ENCODE measurements at places on chromosomes 16 and 17. TPM values are rescaled to one million over a fixed set of nuclear protein-coding genes. Genes with fewer than 3 reads are reported as not detected.

The GPT2 gene
- total RNA-seq: 18.2 TPM

DNA sequence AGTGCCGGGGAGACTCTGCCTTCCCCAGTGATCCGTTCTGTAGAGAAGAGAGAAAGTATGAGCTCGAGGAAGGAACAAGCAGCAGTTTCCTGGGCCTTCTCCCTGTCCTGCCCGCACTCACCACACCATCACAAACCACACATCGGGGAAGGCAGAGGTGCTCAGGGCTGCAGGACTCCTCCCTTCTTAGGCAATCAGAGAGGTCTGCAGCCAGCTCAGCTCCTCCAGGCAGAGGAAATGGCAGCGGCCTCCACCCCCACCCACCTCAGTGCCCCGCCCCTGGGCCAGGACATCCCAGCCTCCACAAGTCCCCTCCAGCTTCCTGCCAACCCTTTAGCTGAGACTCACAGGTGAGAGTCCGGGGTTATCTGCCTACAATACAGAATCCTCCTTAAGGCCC lies 2.0 kb downstream of the ZNF319 start:
- H3K27me3 ChIP-seq: no peaks in the 10 kb centered on the region
- peak overlapping the region; percentile 84 for H3K4me3 ChIP-seq
- DNase-seq: no peak
- H3K27ac ChIP-seq: no peak overlapping the region

GRCh38 chr17:40548982-40549685 lies 16.1 kb downstream of the CCR7 start:
- H3K4me1 ChIP-seq: peaks cover 68% of the 10 kb centered on the region
- H3K27me3 ChIP-seq: peaks cover 4% of the 10 kb centered on the region
- peak overlapping the region; percentile 100 for H3K27ac ChIP-seq
- H3K36me3 ChIP-seq: no peaks in the 10 kb centered on the region
- H3K4me3 ChIP-seq: peak overlapping the region; percentile 66

The TNFSF13 gene
- total RNA-seq: 1.7 TPM

DNA sequence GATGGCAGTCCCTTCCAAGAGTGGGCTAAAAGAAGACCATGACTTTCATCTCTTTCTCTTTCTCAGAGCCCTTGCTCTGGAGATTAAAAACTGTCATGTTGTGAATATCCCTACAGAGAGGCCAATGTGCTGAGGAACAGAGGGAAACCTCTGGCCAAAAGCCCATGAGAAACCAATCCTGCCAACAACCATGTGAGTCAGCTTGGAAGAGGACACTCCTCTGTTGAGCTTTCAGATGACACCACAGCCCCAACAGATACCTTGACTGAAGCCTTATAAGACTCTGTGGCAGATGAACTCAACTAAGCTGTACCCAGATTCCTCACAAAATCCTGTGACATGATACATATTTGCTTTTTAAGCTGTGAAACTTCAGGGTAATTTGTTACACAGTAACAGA lies 19.6 kb downstream of the CPPED1 start:
- peaks cover 52% of the 10 kb centered on the region for H3K36me3 ChIP-seq
- H3K4me3 ChIP-seq: no peak overlapping the region

DNA sequence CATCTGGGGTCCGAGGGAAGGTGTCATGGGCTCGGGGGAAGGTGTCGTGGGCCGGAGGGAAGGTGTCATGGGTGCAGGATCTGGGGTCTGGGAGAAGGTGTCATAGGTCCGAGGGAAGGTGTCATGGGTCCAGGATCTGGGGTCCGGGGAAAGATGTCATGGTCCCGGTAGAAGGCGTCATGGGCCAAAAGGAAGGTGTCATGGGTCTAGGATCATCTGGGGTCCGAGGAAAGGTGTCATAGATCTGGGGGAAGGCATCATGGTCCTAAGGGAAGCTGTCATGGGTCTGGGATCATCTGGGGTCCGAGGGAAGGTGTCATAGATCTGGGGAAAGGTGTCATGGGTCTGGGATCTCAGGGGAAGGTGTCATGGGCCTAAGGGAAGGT lies 942 bp downstream of the RAB40C start:
- H3K4me3 ChIP-seq: peak overlapping the region; percentile 91
- H3K4me1 ChIP-seq: peaks cover 34% of the 10 kb centered on the region
- H3K36me3 ChIP-seq: peaks cover 4% of the 10 kb centered on the region
- H3K27ac ChIP-seq: peak overlapping the region; percentile 42

GRCh38 chr16:49578435-49579024 lies 204.9 kb downstream of the C16orf78 start:
- H3K36me3 ChIP-seq: no peaks in the 10 kb centered on the region
- H3K27me3 ChIP-seq: no peaks in the 10 kb centered on the region
- no peak overlapping the region for H3K4me3 ChIP-seq
- H3K4me1 ChIP-seq: no peaks in the 10 kb centered on the region

The ACOX1 gene
- total RNA-seq: 37.7 TPM

GRCh38 chr16:73523209-73523608 lies 475.3 kb upstream of the ZFHX3 start:
- no peaks in the 10 kb centered on the region for H3K36me3 ChIP-seq
- H3K27me3 ChIP-seq: no peaks in the 10 kb centered on the region
- no peak overlapping the region for H3K27ac ChIP-seq
- H3K4me3 ChIP-seq: no peak overlapping the region
- H3K4me1 ChIP-seq: no peaks in the 10 kb centered on the region
- DNase-seq: no peak

DNA sequence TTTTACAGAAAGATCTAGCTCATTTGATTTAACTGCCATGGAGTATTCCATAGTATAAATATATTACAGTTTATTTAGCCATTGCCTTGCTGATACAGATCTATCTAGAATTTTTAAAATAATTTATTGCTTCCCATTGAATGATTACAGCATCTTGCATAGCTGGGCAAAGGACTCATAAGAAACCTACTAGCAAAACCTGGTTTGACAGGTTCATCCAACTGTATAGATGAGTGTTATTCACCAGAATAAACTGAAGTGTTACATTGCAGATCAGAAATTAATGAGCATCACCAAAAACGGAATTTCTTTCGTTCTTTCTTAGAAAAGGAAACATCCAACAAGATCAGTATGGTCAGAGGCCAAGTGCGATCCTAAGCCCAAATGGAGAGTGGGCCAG lies 202.2 kb upstream of the CACNG5 start:
- no peak for DNase-seq
- no peaks in the 10 kb centered on the region for H3K27me3 ChIP-seq
- peaks cover 12% of the 10 kb centered on the region for H3K36me3 ChIP-seq
- H3K27ac ChIP-seq: peak overlapping the region; percentile 18
- H3K4me1 ChIP-seq: peaks cover 51% of the 10 kb centered on the region
- H3K4me3 ChIP-seq: no peak overlapping the region
